Activated naive CD8-positive, alpha-beta T cell treated with anti-CD3 and anti-CD28 coated beads, Interleukin-2, amount 50 U/mL, for 24 hours (primary cell): ENCODE measurements at places on chromosomes 2 and 18.

DNA sequence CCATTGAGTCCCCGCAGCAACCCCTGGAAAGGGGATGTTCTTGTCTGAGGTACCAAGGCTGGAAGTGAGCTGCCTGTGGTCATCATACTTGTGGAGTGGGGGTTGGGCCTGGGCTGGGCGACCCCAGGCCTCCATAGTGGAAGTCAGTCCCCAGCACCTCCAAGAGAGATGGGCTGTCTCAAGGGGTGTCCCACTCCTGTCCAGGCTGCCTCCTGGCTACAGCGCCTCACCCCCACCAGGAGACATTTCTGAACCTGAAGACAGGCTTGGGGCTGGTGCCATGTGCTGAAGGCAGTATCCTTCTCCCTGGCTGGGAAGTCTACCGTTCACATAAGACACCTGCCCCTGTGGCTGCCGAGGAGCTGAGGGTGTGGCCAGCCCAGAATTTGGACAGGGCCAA, 28.9 kb downstream of the INHBB start:
- no peak for DNase-seq

DNA sequence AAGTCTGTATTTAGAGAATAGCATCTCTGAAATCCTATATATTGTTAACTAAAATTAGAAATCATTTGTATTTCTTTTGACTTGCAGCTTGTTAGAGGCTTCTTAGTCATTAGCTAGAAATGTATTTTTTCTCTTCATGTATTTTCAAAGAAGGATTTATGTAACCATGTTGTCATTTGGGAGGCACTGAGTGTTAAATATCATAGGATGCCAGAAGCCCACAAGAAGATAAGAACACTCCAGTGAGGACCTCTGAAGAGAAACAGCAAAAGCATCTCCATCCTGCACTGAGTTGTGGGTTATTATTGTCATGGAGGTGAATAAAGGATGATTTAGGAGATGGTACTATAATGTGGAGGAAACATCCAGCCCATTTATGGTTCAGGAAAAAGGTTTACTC, 93.5 kb downstream of the UBE2E3 start:
- DNase-seq: no peak

- no peak for DNase-seq
Observed at GRCh38 chr2:21610304-21610703, 486.5 kb downstream of the TDRD15 start.

GRCh38 chr2:63853527-63854310, 12.0 kb downstream of the UGP2 start:
- DNase-seq: no peak

GRCh38 chr18:274313-274712, 6.5 kb upstream of the THOC1 start:
- no peak for DNase-seq

DNA sequence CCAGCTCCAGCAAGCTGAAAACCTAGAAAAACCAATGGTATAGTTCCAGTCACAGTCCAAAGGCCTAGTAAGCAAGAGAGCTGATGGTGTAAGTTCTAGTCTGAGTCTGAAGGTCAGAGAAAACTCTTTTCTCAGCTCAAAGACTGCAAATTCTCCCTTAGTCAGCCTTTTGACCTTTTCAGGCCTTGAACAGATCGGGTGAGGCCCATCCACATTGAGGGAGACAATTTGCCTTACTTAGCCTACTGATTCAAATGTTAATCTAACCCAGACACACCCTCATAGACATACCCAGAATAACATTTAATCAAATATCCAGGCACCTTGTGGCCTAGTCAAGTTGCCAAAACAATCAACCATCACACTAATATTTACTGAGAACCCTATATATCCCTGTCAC, 110.8 kb upstream of the KCNJ3 start:
- no peak for DNase-seq

GRCh38 chr2:10120877-10121574, 1.5 kb upstream of the RRM2 start:
- no peak for DNase-seq

DNA sequence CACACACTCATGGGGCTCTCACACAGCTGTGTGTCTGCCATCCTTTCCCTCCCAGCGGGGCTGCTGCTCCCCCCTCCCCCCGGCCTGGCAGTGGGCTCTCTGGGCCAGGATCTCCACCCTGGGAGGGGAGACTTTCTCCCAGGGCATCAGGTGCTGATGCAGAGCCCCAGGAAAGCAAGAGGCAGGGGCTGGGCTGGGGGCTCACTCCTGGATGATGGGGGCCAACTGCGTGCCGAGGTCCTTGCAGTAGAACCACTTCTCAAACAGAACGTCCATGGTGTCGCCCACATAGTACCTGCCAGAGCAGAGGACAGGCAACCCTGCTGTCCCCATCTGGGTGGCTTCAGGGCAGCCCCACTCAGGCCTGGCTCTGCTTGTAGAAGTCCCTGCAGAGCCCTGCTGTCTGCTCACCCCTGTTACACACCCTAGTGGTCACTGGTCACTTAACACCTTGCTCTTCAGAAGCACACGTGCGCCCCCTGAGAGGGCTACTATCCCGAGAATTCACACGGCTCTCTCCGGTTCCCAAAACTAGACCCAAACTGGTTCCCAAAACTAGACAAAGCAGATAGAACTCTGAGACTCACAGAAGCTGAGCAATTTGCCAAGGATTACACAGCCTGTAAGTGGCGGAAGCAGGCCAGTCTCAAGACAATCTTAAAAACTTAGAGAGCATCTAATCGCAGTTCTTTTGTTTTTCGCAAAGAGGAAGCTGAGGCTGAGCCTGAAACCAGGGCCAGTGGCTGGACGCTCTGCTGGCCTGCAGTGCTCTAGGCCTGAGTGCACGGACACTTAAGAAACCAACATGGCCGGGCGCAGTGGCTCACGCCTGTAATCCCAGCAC, 6.6 kb upstream of the OXER1 start:
- DNase-seq: no peak

DNA sequence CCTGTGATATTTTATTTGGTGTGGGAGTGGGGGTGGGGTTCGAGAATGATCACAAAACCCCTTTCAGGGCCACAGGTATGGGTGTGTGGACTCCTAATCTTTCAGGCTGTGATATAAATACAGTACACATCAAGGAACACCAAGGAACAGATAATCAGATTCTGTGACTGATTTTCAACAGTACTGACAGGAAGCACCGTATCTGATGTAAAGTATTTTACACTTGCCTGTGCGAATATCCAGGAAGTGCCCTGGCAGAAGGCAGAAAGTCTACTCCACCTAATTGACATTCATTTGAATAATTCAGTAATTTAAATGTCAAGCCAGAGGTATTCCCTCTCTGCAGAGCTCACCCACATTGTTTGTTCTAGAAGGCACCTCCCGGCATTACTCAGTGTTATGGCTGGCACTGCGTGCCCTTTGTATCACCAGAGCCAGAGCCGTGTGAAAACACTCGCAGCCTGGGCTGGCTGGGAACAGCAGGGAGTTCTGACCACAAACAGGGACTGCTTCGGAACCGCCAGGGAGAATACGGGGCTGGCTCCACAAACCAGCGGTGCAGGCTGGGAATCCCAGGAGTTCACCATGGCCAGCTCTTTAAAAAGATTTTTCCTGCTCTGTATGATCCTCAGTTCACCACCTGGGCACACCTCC, 91.8 kb downstream of the ACVR1 start:
- no peak for DNase-seq

- no peak for DNase-seq
Observed at GRCh38 chr2:68969736-68970490, 4.5 kb upstream of the GKN1 start.

GRCh38 chr18:38047820-38048219, 482.2 kb upstream of the CELF4 start:
- DNase-seq: no peak

DNA sequence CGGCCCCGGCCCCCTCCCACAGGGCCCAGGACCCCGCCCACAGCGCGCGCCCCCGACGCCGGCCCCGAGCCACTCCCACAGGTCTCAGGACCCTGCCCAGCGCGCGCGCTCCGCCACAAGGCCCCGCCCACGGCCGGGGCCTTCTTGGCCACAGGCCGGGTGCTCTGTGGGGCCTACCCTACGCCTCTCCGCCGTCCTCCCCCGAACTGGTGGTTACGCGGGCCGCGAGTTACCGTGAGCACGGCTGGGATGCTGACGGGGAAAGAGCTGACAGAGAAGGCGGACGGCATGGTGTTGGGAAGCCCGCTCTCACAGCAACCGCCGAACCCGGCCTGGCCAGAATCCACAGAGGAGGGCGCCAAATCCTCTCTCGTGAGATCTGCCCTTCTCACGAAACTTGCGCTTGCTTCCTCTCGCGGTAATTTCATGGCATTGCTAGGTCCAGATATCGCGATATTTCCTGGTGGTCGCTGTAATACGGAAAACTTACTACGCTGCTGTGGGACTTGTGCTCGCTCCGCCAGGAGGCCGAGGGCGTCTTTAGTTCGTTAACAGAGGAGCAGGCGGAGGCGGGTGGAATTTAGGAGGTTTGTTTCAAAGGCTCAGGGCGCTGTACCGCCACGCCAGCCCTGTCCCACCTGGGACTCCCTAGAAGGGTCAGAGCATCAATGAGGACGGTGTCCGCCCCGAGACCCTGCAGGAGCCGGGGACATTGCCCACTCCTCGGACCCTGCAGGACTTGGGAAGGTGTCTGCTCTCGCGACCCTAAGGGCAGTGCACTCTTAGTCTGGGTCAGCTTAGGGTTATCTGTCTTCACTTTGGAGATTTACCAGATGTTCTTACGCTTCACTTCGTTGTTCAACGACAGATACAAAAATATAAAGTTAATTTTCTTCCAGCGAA, at the start of gene TMEM18:
TMEM18 (minus strand) TSS at position 351 of the 903 bp plus-strand sequence; CDS start at position 290, 61 bp downstream.
- DNase-seq: peak; percentile 96

GRCh38 chr18:75041586-75041985, 167.4 kb downstream of the PTGR3 start:
- DNase-seq: no peak

GRCh38 chr2:44807201-44808025, 134.1 kb upstream of the SIX3 start:
- no peak for DNase-seq

GRCh38 chr2:158644139-158644538, 151.0 kb upstream of the DAPL1 start:
- no peak for DNase-seq

- DNase-seq: no peak
Observed at GRCh38 chr2:120764991-120765677, 29.5 kb downstream of the GLI2 start.

DNA sequence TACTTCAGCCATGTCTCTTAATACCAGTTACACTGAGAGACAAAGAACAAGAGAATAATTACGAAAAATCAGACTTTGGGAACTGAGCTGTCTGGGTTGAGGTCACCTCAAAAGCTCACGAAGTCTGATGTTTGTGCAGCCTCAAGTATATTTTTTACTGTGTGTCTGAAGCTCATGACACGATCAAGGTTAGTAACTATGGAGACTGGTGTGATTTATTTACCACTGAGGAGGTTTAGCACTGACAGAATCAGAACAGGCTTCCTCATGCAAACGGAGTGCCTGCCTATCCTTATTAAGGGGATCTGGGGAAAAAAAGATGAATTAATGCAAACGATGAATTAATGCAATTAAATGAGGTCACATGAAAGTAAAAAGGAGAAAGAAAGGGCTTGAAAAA, 61.1 kb upstream of the RAPH1 start:
- no peak for DNase-seq
